ENCODE measurements at places on chromosomes 2 and 18.

DNA sequence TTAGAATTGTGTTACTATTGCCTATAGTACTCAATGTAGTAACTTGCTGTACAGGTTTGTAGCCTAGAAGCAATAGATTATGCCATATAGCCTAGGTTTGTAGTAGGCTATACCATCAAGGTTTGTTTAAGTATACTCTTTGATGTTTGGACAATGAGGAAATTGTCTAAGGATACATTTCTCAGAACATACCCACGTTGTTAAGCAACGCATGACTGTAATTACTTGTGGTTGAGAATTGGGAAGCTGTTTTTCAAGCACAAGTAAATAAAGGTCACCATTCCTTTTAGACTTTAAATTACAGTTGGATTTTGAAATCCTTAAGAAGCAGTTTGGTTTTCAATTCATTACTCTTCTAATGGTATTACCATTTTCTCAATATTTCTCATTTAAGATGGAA, 89.8 kb upstream of the KCNH7 start:
- peak; percentile 46 for DNase-seq

GRCh38 chr2:162004031-162004430, 70.0 kb downstream of the DPP4 start:
- no peak for DNase-seq

- DNase-seq = peak; percentile 98
These were observed 62.1 kb upstream of the SMIM21 start for GRCh38 chr18:75489493-75490190.

GRCh38 chr2:217836901-217837491, 165.8 kb downstream of the TNS1 start:
- peak; percentile 41 for DNase-seq

- no peak for DNase-seq
These were observed 183.7 kb upstream of the SIX2 start for GRCh38 chr2:45192991-45193390.

GRCh38 chr2:3121601-3122000, 256.0 kb downstream of the EIPR1 start:
- DNase-seq = no peak

DNA sequence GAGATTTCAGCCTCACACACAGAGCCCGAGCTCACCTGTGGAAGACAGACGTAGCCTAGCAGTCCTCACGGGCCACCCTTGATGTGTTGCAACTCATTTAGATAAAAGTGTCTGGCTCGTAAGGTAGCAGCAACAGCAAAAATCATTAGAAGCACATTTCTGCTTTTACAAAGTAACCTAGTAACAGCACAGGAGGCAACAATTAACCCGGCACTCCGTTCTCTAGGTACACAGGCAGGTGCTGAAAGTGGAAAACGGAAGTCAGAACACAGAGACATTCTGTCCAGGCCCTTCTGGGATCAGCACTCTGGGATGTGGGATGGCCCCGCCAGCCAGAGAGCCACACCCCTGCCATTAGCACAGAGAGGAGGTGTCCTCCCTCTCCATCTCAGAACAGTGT, 99.3 kb downstream of the KLHL29 start:
- DNase-seq = no peak

DNA sequence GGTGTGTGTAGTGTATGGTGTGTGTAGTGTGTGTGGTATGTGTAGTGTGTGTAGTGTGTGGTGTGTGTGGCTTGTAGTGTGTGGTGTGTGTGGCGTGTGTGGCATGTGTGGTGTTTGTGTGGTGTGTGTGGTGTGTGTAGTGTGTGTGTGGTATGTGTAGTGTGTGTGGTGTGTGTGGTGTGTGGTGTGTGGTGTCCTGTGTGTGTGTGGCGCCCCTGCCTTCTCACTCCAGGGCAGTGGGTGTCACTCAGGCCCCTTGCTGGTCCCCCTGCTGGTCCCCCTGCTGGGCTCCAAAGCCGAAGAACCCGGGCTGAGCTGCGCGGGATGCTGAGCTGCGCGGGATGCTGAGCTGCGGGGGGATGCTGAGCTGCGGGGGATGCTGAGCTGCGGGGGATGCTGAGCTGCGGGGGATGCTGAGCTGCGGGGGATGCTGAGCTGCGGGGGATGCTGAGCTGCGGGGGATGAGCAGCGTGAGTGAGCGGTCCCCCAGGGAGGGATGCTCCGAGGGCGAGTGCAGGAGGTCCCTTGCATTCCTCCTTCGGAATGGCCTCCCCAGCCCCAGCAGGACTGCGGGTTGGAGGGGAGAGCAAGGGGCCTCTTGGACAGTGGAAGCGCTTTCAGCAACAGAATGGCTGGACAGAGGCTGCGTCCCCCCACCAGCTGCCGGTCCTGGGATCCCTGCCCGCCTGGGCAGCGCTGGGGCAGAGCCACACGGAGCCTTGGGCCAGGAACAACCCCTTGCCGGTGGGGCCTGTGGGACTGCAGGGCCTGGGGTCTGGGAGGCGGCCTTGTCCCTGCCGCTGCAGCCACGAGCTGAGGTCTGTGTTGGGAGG, 3.4 kb upstream of the RTP5 start:
- DNase-seq = no peak

DNA sequence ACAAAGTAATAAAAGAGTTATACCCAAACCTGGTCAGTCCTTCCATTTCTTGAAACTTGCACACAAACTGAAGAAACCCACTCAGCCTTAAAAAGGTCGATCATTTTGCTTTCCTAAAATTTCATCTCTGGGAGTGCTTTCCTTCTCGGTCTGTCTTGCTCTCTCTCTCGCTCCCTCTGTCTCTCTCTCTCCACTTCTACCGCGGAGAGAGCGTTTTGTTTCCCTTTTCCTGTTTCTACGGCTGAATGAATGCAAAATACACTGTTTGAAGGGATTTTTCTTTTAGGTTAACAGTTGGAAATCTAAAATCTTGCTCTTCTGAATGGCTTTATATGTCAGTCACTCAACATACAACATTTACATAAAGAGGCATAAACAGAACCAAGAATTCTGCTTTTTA, 424.2 kb downstream of the TGIF1 start:
- no peak for DNase-seq

DNA sequence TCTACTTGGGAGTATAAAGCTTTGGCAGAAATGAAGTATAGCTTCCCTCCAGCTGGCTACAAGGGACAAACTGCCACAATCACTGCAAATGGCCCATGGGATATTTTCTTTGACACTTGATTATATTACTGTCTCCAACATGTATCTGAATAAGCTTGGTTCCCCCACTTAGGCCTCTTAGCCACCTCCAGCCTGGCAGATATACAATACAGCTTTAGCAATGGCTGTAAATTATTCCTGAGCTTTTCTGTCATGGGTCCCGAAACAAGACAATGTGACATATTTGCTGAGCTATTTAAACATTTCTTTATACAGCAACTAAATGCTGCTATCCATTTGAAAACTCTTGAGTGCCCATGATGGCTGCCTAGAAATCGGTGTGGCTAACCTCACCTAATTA, 406.2 kb downstream of the SUCLG1 start:
- no peak for DNase-seq

DNA sequence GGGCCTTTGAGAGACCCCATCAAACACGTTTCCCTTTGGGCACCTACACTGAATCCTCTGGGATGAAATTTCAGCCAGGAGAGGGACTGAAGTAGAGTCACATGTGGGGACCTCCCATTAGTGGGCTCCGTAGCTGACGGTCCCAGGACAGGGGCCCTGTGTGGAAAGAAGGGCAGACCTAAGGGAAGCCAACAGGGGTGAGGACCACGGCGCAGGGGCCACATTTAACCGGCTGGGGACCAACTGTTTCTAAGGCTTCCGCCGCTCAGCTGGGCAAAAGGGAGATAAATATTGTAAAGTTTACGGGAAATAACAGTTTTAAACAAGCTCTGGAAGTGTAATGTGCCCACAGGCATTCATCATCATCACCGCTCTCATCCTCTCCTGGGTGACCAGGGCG, 42.7 kb downstream of the RRM2 start:
- DNase-seq = no peak

Measured in astrocyte (in vitro differentiated cells and primary cell).